ENCODE measurements at places on chromosomes 2 and 18.
A peak's percentile ranks its signal among the peaks of the same experiment; 100 is the strongest.

- DNase-seq, result no peak
Measured at GRCh38 chr18:58871514-58872420, 7.1 kb downstream of the ZNF532 start.

DNA sequence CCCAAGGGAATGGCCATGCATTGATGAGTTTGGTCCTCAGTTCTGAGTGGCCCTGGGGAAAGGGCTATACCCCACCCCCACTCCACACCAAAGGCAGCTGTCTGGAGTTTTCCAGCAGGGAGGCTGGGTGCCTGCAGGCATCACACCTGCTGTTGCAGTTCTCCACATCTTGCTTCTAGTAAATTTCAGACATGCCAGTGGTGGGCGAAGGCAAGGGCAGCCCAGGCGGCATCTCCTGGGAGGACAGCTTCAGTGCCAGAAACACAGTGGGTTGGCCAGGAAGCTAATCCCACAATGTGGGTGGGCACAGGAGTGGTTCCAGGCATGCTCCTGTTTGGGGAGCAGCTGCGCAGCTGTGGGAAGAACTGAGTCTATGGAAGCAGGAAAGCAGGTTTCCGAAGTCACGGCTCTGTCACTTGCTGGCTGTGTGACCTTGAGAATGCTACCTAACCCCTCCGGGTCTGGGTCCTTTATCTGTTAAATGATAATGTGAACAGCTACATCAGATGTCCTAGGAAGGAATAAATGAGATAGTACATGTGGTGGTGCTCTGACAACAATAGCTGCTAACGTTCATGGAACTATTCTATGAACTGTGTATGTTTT is 84.6 kb upstream of the SPTBN1 start:
- DNase-seq, result no peak

DNA sequence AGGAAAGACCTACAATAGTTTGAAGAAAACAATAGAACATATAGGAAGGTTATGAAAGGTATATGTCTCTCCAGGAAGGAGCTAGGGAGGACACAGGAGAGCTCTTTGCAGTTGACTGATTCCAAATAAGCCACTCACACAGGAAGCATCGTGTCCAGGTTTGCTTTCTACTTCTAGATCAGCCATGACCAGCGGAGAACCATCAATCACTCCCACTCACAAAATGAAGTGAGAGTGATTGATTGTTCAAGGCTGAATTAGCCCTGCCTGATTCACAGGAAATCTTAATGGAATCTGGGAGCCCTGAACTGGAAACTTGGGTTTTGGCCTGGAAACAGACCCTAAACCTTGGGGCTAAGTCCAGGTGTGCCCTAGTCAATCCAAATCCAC is 1292.2 kb upstream of the ZEB2 start:
- DNase-seq, result no peak

DNA sequence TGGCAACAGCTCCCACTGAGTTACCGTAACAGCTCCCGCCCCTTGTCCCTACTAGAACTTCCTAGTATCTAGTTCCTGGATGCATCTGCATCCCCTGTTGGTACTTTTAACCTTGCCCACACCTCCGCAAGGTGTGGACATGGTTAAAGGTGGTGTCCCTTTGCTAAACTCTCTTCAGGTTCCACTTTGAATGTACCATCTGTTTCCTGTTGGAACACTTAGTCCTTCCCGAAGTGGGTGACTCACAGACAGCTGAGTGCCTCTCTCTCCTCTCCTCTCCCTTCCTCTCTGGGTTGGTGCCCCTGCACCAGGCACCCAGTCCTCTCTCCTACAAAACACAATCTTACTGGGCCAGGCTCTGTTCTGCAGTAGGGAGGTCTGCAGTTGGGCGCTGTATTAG is 19.6 kb upstream of the REL start:
- no peak for DNase-seq

DNA sequence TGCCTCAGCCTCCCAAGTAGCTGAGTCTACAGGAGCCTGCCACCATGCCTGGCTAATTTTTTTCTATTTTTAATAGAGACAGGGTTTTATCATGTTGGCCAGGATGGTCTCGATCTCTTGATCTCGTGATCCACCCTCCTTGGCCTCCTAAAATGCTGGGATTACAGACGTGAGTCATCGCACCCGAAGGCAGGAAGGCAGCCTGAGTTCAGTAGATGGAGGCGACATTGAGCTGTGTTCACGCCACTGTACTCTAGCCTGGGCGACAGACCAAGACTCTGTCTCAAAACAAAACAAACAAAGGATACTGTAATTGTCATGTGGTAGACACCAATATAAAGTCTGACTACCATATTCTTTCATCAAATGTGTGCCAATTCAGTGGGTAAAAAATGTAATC is 500.9 kb upstream of the DSEL start:
- no peak for DNase-seq

DNA sequence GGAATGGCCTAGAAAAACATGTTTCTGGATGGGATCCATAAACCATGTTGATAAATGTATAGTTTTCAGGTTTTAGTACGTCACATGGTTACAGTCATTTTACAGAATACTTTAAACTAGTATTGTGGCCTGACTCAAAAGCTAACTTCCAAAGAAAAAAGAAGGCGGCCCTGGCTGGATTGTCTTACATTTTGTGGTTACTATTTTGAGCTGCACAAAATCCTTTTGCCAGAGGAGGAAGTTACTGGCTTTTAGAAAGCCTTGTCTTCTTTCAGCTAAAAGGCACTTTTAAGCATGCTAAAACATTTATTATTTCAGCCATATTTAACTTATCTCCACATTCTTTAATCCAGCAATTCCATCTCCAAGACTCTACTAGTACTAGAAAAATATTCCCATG is 227.9 kb downstream of the CDH2 start:
- no peak for DNase-seq

DNA sequence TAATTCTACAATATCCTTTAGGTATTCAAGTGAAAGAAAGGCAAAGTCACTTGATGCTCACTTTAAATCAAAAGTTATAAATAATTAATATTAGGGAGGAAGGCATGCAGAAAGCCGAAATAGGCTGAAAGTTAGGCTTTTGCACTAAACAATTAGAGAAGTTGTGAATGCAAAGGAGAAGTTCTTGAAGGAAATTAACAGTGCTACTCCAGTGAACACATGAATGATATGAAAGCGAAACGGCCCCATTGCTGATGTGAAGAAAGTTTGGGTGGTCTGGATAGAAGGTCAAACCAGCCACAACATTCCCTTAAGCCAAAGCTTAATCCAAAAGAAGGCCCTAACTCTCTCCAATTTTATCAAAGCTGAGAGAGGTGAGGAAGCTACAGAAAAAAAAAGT is 103.1 kb upstream of the CXCR4 start:
- DNase-seq, result no peak

DNA sequence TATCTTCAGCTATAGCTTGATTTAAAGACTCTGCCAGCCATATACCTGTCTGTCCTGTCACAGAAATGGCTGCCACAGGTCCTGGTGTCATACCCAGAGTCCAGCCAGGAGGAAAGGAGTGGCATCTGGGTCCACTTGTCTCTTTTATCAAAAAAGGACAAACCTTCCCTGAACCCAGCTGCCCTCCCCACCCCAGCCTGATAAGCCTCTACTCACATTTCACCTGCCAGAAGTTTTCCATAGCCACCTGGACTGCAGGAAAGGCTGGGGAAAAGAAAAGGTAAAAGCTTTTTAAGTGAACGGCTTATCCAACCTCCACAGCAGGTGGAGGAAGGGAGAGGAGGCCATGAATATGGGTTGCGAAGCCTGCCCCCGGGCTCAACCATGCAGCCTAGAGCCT is 32.8 kb downstream of the TMEM163 start:
- DNase-seq, result no peak

DNA sequence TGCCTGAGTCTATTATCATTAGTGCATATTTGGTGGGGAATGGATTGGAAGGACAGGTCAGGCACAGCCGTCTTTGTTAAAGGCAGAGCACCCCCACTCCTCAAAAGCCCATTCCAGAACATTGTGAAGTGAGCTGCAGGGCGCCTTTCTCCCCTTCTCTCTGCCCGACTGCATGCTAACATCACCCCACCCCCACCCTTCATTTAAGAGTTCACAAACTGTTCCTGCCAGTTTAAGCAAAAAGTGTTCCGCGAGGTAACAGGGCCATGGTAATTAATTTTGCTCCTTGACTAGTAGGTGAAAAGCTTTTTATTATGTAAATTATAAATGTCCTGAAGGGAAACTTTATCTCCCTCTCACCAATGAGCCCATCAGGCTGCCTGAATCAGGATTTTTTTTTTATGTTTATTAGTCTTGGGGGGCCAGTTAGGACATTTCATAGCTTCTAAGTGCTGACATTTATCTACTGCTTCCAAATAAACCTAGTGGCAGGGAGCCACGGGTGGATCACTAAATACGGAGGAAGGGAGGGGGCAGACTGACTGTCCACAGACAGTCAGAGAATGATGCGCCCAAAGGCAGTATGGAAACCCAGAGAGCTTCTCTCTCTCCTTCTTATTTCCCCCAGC is 99.4 kb downstream of the FTCDNL1 start:
- DNase-seq, result no peak

- no peak for DNase-seq
Measured at GRCh38 chr2:209388446-209389037, 35.3 kb upstream of the MAP2 start.

DNA sequence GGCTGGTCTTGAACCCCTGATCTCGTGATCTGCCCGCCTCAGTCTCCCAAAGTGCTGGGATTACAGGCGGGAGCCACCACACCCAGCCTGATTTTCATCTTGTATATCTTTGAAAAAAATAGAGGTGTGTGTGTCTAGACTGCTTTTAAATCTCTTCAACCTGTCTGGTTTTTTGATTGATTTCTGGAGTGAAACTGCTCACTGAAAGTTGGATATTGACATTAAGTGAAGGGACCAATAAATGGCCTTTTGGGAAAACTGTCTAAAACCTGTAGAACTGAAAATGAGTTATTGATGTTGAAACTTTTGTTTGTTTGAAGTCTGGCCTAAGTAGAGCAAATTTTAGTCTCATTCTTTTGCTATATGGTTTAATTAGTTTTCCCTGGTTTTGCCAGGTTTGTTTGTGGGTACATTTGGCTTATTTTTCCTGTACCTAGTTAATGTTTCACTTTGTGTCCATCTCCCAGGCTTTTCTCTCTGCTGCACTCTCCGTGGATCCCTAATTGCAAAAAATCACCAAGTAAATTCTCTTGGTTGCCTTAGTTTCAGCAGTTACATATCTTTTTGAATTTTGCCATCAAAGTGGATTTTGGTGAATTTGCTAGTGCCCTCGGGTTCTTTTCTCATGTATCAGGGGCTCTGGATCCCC is 144.3 kb downstream of the MAP4K4 start:
- DNase-seq, result no peak

- DNase-seq, result no peak
Measured at GRCh38 chr2:60486551-60486950, 66.9 kb downstream of the BCL11A start.

GRCh38 chr18:42163321-42163720 is 208.3 kb downstream of the PIK3C3 start:
- DNase-seq, result no peak

GRCh38 chr2:2024751-2025481 is 280.6 kb upstream of the PXDN start:
- DNase-seq, result no peak

- no peak for DNase-seq
Measured at GRCh38 chr18:22188559-22189267, 19.3 kb downstream of the GATA6 start.

DNA sequence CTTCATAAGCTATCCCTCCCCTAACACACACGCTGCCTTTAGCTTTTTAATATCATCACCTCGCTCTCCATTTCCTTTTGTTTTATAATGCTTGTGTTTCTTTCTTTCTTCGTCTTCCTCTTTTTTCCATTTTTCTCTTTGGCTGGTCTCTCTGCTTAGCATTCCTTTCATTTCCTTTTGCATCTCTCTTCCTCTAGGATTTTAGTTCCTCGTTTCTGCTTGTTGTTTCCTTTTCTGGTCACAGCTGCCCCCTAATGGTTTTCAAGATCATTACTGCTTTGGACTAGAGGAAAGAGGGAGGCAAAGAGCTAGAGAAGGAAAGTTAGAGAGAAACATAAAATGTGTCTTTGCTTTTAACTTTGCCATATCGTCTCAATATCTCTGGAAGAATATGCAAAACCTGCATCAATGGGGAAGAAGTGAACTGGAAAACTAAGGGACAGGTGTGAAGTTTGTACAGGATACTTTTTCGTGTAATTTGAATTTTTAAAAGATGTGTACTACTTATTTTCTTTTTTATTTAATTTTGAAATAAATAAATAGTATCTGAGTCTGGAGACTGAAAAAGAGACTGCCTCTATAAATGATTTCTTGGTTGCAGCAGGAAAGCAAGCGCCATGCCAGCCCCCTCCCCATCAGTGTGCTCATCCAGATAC is 6.3 kb upstream of the NRP2 start:
- DNase-seq, result no peak

GRCh38 chr2:178819992-178820391 is 12.8 kb upstream of the TTN start:
- no peak for DNase-seq

- DNase-seq, result no peak
Measured at GRCh38 chr2:150431561-150432311, 55.7 kb downstream of the RND3 start.

DNA sequence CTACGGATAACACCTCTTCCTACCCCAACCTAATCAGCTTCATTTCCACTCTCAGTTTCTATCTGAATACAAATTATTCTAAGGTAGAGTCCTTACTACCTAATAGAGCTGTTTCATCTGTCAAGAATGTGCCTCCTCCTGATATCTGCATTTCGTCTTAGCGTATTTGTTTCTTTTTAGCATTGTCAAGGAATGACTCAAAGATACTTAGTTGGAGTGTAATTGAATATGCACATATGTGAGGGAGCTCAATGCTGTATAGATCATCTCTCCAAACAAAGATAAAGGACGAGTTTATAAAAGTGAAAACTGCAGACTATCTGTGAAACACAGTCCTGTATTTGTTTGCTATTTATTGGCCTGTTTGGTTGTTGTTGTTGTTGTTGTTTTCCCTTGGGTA is 2059.4 kb upstream of the CELF4 start:
- no peak for DNase-seq

DNA sequence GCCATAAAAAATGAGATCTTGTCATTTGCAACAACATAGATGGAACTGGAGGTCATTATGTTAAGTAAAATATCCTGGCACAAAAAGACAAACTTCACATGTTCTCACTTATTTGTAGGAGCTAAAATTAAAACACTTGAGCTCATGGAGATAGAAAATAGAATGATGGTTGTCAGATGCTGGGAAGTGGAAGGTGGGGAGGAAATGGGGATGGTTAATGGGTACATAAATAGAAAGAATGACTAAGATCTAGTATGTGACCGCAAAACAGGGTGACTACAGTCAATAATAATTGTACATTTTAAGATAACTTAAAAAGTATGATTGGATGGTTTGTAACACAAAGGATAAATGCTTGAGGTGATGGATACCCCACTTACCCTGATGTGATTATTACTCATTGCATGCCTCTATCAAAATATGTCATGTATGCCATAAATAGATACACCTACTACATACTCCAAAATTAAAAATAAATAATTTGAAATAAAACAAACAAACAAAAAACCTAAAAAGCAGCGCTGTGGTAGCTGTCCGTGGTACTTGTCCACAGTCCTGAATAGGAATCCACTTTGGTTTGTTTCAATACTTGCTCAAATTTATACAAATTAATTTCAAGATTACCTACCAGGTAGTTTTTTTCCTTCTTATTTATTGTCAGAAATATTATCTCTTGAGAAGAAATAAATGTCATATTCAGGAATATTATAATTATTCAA is 224.5 kb downstream of the DLGAP1 start:
- DNase-seq, result no peak

GRCh38 chr2:213228638-213229037 is 55.6 kb upstream of the SPAG16 start:
- DNase-seq, result no peak

- DNase-seq, result no peak
Measured at GRCh38 chr18:809985-810642, 1.9 kb downstream of the YES1 start.

GRCh38 chr2:179020156-179020750 is 29.7 kb downstream of the CCDC141 start:
- DNase-seq, result peak; percentile 7
